ENCODE measurements at places on chromosomes 7 and 10. TPM values are rescaled to one million over a fixed set of nuclear protein-coding genes. Genes with fewer than 3 reads are reported as not detected.

Gene CYP3A4
- not detected for total RNA-seq

Gene CACUL1
- 35.1 TPM for total RNA-seq

Gene SHTN1
- total RNA-seq: 36.5 TPM

Gene ASAH2
- 3.4 TPM for total RNA-seq

Gene TNRC18
- total RNA-seq: 65.0 TPM

Gene GIMAP5
- 0.85 TPM for total RNA-seq

Gene RHOBTB1
- total RNA-seq: 31.3 TPM

Gene ATP6V0A4
- 0.24 TPM for total RNA-seq

Gene CDHR3
- total RNA-seq: 3.9 TPM

- no peaks in the 10 kb centered on the region for H3K27me3 ChIP-seq
- no peak for DNase-seq
- no peak overlapping the region for H3K4me3 ChIP-seq
- H3K36me3 ChIP-seq: peaks cover 2% of the 10 kb centered on the region
Observed at GRCh38 chr10:1115607-1115955, 59.4 kb downstream of the WDR37 start.

DNA sequence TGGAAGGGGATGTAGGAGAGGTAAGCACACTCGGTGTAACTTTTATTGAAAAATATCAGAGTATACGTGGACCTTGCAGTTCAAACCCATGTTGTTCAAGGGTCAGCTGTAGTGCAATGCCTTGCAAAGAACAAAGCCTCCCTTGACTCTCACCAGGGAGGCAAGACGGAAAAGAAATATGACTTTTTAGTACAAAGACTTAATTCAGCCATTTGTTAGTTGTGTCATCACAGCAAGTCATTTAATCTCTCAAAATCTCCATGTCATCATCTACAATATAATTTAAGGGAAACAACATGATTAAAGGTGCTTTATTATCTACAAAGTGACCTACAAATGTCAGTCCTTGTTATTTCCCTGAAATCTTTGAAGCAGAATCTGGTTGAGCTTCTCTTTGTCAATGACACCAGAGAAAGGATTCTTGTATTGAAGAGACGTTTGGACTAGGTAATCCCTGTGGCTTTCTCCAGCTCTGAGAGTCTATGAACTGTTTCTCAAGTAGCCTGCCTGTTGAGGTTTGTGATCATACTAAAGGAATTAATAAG is 502.8 kb downstream of the REEP3 start:
- H3K4me1 ChIP-seq: no peaks in the 10 kb centered on the region
- no peak overlapping the region for H3K4me3 ChIP-seq
- no peaks in the 10 kb centered on the region for H3K36me3 ChIP-seq
- DNase-seq: no peak
- H3K27me3 ChIP-seq: no peaks in the 10 kb centered on the region

GRCh38 chr10:89683883-89684282 is 17.5 kb upstream of the KIF20B start:
- no peaks in the 10 kb centered on the region for H3K36me3 ChIP-seq
- no peak for DNase-seq
- H3K27ac ChIP-seq: no peak overlapping the region
- no peaks in the 10 kb centered on the region for H3K27me3 ChIP-seq
- no peak overlapping the region for H3K4me3 ChIP-seq
- H3K4me1 ChIP-seq: no peaks in the 10 kb centered on the region

DNA sequence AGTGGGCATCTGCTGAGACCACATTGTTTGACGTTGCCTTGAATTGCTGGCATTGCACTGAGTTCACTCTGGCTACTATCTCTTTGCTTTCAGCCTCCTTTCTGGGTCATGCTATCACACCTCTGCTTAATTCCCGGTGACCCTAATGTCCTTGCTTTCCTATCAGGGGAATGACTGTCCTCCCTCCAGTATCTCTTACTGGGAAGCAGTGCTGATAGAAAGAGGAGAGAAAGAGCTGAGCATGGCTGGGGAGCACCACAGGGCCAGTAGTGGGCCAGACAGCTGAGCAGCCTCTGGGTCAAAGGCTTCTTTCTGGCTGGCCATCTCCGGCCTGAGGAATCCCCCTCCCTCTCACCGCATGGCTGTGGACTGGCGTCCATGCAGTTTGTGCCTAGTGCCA is 428.7 kb downstream of the INHBA start:
- DNase-seq: no peak
- no peaks in the 10 kb centered on the region for H3K27me3 ChIP-seq
- no peak overlapping the region for H3K27ac ChIP-seq
- no peak overlapping the region for H3K4me3 ChIP-seq

- no peak for DNase-seq
- H3K27ac ChIP-seq: no peak overlapping the region
- H3K27me3 ChIP-seq: no peaks in the 10 kb centered on the region
- no peaks in the 10 kb centered on the region for H3K4me1 ChIP-seq
Observed at GRCh38 chr7:139330333-139331030, 10.7 kb upstream of the FMC1 start.

DNA sequence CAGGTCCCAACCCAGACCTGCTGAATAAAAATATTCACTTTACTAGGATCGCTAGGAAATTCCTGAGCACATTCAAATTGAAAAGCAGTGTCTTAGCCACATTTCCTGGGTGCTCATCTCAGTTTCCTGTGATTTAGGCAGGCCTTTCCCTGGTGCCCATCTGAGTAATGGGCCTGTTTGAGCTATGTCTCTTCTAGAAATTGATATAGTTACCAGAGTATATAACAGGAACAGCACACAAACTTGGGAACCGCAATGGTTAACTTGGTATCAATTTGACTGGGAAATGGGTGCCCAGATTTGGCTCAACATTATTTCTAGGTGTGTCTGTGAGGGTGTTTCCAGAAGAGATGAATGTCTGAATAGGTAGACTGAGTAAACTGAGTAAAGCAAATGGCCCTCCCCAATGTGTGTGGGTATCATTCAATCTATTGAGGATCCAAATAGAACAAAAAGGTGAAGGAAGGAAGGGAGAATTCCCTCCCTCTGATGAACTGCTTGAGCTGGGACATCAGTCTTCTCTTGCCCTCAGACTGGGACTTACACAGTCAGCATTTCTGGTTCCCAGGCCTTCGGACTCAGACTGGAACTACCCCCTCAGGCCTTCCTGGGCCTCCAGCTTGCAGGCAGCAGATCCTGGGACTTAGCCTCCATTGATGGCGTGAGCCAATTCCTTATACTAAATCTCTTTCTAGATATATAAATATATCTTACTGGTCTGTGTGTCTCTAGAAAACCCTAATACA is 99.1 kb downstream of the CCDC71L start:
- H3K4me3 ChIP-seq: no peak overlapping the region
- H3K27ac ChIP-seq: no peak overlapping the region
- H3K4me1 ChIP-seq: no peaks in the 10 kb centered on the region
- H3K27me3 ChIP-seq: no peaks in the 10 kb centered on the region
- no peaks in the 10 kb centered on the region for H3K36me3 ChIP-seq
- DNase-seq: no peak

GRCh38 chr10:96906864-96907263 is 74.8 kb downstream of the LCOR start:
- no peaks in the 10 kb centered on the region for H3K27me3 ChIP-seq
- no peak for DNase-seq
- no peak overlapping the region for H3K4me3 ChIP-seq
- H3K4me1 ChIP-seq: no peaks in the 10 kb centered on the region

GRCh38 chr10:133293810-133294119 is 14.9 kb downstream of the TUBGCP2 start:
- no peak overlapping the region for H3K4me3 ChIP-seq
- no peak overlapping the region for H3K27ac ChIP-seq
- peaks cover 12% of the 10 kb centered on the region for H3K4me1 ChIP-seq
- peaks cover 38% of the 10 kb centered on the region for H3K36me3 ChIP-seq
- no peaks in the 10 kb centered on the region for H3K27me3 ChIP-seq

DNA sequence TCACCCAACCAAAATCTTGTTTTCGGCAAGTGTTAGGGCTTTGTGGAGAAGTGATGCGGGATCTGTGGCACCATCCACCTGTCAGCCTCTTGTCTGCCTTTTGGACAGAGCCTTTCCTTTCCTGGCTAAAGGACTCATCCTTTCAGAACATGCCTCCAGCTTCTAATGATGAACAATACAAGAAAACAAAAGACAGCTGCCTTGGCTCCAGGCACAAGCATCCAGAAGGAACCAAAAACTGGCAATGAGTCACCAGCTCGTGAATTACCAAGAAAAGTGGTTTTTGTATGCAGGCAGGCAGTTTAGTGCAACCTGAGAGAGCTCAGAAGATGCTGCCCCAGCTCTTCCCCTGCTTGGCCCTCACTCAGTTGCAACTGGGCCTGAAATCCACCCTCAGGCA is 84.6 kb upstream of the NAMPT start:
- peak; percentile 9 for DNase-seq
- no peaks in the 10 kb centered on the region for H3K36me3 ChIP-seq
- no peak overlapping the region for H3K4me3 ChIP-seq
- no peak overlapping the region for H3K27ac ChIP-seq
- no peaks in the 10 kb centered on the region for H3K27me3 ChIP-seq

GRCh38 chr7:33760834-33761233 is 144.5 kb upstream of the BMPER start:
- H3K4me1 ChIP-seq: peaks cover 12% of the 10 kb centered on the region
- no peaks in the 10 kb centered on the region for H3K36me3 ChIP-seq
- H3K4me3 ChIP-seq: no peak overlapping the region
- peak; percentile 39 for DNase-seq

GRCh38 chr10:132130286-132131265 is 56.2 kb upstream of the DPYSL4 start:
- H3K36me3 ChIP-seq: no peaks in the 10 kb centered on the region
- no peaks in the 10 kb centered on the region for H3K4me1 ChIP-seq
- no peak overlapping the region for H3K4me3 ChIP-seq
- no peaks in the 10 kb centered on the region for H3K27me3 ChIP-seq
- no peak overlapping the region for H3K27ac ChIP-seq

DNA sequence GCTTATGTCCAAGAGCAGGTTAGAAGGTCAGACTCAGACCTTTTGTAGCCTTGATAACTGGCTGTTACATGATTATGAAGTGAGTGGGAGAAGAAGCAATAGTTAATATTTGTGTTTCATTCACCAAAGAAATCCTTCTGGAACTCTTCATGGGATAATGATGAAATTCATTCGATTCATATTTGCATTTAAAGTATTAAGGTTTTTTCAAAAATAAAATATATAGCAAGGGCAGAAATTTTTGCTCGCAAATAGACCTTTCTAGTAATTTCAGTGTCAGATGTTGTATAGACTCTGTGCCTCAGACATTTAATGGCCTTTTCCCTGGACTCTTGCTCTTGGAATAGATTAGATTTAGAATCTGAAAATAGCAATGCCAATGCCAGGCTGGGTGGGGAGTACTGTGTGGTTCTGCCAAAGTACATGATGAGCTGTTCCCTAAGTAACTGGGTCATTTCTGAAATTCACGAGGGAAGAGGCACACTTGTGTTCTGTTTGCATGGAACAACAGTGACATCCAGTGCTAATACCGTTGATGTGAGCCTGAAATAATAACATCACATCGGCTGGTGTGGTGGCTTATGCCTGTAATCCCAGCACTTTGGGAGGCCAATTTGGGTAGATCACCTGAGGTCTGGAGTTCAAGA is 119.2 kb downstream of the MBL2 start:
- no peak overlapping the region for H3K27ac ChIP-seq
- peaks cover 12% of the 10 kb centered on the region for H3K4me1 ChIP-seq

- no peaks in the 10 kb centered on the region for H3K27me3 ChIP-seq
- no peak overlapping the region for H3K27ac ChIP-seq
- peak; percentile 26 for DNase-seq
- peaks cover 22% of the 10 kb centered on the region for H3K4me1 ChIP-seq
Observed at GRCh38 chr10:87818505-87819288, 671 bp upstream of the ATAD1 start.

GRCh38 chr7:71752171-71752935 is 620.4 kb downstream of the GALNT17 start:
- no peak overlapping the region for H3K4me3 ChIP-seq
- no peaks in the 10 kb centered on the region for H3K4me1 ChIP-seq
- H3K27me3 ChIP-seq: no peaks in the 10 kb centered on the region
- H3K36me3 ChIP-seq: no peaks in the 10 kb centered on the region
- H3K27ac ChIP-seq: no peak overlapping the region
- no peak for DNase-seq

- DNase-seq: no peak
- no peak overlapping the region for H3K27ac ChIP-seq
- no peak overlapping the region for H3K4me3 ChIP-seq
- H3K4me1 ChIP-seq: no peaks in the 10 kb centered on the region
Observed at GRCh38 chr7:156656598-156656997, 16.0 kb downstream of the RNF32 start.

- no peaks in the 10 kb centered on the region for H3K36me3 ChIP-seq
- no peak overlapping the region for H3K27ac ChIP-seq
- no peak overlapping the region for H3K4me3 ChIP-seq
- H3K27me3 ChIP-seq: no peaks in the 10 kb centered on the region
Observed at GRCh38 chr7:3193379-3194120, 107.5 kb upstream of the SDK1 start.

- no peaks in the 10 kb centered on the region for H3K4me1 ChIP-seq
- H3K27ac ChIP-seq: no peak overlapping the region
- H3K36me3 ChIP-seq: no peaks in the 10 kb centered on the region
- no peak overlapping the region for H3K4me3 ChIP-seq
Observed at GRCh38 chr7:155448632-155449007, 9.3 kb upstream of the EN2 start.

DNA sequence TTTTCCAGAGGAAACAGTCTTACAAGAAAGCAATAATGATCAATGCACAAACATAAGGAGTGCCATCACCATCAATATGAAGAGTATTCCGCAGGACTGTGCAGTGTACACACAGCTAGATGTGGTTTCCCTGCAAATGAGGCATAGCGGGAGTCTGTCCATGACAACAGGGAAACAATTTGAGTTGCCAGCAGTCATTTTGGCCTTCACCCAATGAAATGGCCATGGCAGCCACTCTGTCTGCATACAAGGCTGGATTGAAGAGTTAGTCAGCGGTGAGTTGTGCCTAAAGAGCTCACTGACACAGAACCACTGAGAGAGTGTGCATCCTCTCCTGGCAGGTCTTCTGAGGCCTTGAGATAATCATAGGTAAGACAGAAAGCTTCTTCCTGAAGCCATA is 303.3 kb downstream of the IPMK start:
- no peak for DNase-seq
- H3K4me1 ChIP-seq: no peaks in the 10 kb centered on the region
- H3K4me3 ChIP-seq: no peak overlapping the region
- H3K36me3 ChIP-seq: no peaks in the 10 kb centered on the region
- no peak overlapping the region for H3K27ac ChIP-seq

GRCh38 chr7:8251195-8251594 is 10.8 kb downstream of the ICA1 start:
- H3K27me3 ChIP-seq: no peaks in the 10 kb centered on the region
- no peaks in the 10 kb centered on the region for H3K36me3 ChIP-seq
- no peaks in the 10 kb centered on the region for H3K4me1 ChIP-seq
- H3K4me3 ChIP-seq: no peak overlapping the region
- no peak for DNase-seq
- no peak overlapping the region for H3K27ac ChIP-seq

- H3K36me3 ChIP-seq: no peaks in the 10 kb centered on the region
- no peak overlapping the region for H3K27ac ChIP-seq
- H3K4me3 ChIP-seq: no peak overlapping the region
- no peaks in the 10 kb centered on the region for H3K4me1 ChIP-seq
- no peak for DNase-seq
Observed at GRCh38 chr7:67402280-67402679, 405.6 kb downstream of the TYW1 start.

GRCh38 chr7:19619122-19619521 is 89.7 kb downstream of the POLR1F start:
- no peak overlapping the region for H3K27ac ChIP-seq
- H3K27me3 ChIP-seq: no peaks in the 10 kb centered on the region
- no peaks in the 10 kb centered on the region for H3K4me1 ChIP-seq
- H3K36me3 ChIP-seq: no peaks in the 10 kb centered on the region
- H3K4me3 ChIP-seq: no peak overlapping the region
- DNase-seq: no peak
